ENCODE measurements at places on chromosomes 7 and 10.

DNA sequence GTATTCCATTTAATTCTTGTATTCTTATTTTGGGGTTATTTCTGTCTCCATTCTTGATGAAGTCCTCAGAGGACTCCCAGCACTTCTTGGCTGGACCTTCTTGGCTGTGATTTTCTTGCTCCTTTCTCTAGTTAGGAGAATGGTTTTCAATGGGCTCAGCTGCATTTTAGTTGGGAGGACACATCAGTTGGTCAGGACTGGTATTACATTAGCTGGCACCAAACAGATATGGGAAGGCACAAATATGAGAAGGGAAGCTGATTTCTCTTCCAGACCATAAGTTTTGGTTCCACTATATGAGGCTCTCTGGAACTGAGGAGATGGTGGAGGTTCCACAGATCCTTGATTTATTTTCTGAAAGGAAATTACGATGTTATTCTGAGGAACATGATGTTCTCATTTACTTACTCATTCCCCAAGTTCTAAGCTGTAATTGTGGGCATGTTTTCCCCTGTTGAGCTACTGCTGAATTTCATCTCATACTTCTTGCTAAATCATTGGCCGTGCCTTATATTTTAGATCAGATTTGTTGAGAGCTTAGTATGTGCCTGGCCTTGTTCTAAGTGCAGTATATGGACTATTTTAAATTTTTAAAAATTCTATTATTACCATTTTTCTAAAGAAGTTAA, 261.0 kb downstream of the THSD7A start:
- H3K4me1 ChIP-seq = no peaks in the 10 kb centered on the region
- no peaks in the 10 kb centered on the region for H3K27me3 ChIP-seq
- H3K27ac ChIP-seq = no peak overlapping the region
- no peak for DNase-seq
- no peaks in the 10 kb centered on the region for H3K36me3 ChIP-seq

GRCh38 chr10:112098682-112099081, 84.9 kb downstream of the GPAM start:
- no peak for DNase-seq
- no peak overlapping the region for H3K27ac ChIP-seq
- H3K4me1 ChIP-seq = no peaks in the 10 kb centered on the region
- no peaks in the 10 kb centered on the region for H3K27me3 ChIP-seq
- no peaks in the 10 kb centered on the region for H3K36me3 ChIP-seq
- H3K4me3 ChIP-seq = no peak overlapping the region

- H3K27ac ChIP-seq = no peak overlapping the region
- no peaks in the 10 kb centered on the region for H3K4me1 ChIP-seq
- DNase-seq = no peak
- H3K36me3 ChIP-seq = no peaks in the 10 kb centered on the region
- no peaks in the 10 kb centered on the region for H3K27me3 ChIP-seq
Measured at GRCh38 chr7:87128861-87129267, 23.4 kb upstream of the DMTF1 start.

DNA sequence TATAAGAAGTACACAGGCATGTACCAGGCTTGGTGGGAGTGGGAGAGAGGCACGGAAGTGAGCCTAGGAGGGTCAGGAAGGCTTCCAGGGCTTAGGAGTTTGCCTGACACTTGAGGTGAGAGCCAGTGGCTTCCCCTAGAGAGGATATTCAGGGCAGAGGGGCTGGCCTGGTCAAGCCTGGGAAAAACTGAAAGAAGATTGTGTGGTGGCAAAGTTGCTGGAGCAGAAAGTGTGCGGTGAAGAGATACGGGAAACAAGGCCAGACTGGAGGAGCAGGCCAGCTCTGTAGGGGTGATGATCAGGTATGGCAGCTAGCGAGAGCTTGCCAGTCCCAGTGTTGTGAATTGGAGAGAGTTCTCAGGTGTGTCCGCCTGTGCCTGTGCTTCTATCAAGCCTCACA, 129.9 kb downstream of the CCNY start:
- DNase-seq = no peak
- H3K36me3 ChIP-seq = no peaks in the 10 kb centered on the region
- H3K27me3 ChIP-seq = no peaks in the 10 kb centered on the region
- peaks cover 5% of the 10 kb centered on the region for H3K4me1 ChIP-seq
- H3K4me3 ChIP-seq = no peak overlapping the region

GRCh38 chr7:130195396-130195795, 9.8 kb downstream of the TMEM209 start:
- no peak overlapping the region for H3K27ac ChIP-seq
- no peaks in the 10 kb centered on the region for H3K4me1 ChIP-seq
- peaks cover 23% of the 10 kb centered on the region for H3K36me3 ChIP-seq
- no peak overlapping the region for H3K4me3 ChIP-seq

Data from osteoblast (primary cell).